ENCODE measurements at places on chromosomes 1 and 21. TPM values are rescaled to one million over a fixed set of nuclear protein-coding genes. Genes with fewer than 3 reads are reported as not detected.

The CTH gene
- 2.4 TPM for total RNA-seq

DNA sequence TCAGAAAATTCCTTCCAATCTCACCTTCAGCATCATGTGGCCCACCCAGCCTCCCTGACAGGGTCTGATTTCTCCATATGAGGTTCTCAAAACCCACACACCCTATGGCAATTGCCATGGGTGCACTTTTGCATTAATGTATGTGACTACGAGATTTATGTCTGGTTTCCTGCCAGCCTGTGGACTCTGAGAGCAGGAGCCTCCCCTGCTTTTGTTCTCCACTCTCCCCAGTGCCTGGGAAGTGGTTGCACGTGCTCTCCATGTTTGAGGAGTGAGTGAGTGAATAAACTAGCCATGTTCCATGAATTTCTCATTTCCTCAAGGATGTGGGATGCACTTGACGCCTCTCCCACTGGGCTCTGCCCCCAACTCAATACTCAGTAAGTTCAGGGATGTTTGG, 91.2 kb downstream of the ACTL8 start:
- no peaks in the 10 kb centered on the region for H3K4me1 ChIP-seq
- no peak for DNase-seq
- no peak overlapping the region for H3K27ac ChIP-seq
- H3K36me3 ChIP-seq = no peaks in the 10 kb centered on the region
- no peak overlapping the region for H3K4me3 ChIP-seq

The RSPH1 gene
- total RNA-seq = 3.2 TPM

DNA sequence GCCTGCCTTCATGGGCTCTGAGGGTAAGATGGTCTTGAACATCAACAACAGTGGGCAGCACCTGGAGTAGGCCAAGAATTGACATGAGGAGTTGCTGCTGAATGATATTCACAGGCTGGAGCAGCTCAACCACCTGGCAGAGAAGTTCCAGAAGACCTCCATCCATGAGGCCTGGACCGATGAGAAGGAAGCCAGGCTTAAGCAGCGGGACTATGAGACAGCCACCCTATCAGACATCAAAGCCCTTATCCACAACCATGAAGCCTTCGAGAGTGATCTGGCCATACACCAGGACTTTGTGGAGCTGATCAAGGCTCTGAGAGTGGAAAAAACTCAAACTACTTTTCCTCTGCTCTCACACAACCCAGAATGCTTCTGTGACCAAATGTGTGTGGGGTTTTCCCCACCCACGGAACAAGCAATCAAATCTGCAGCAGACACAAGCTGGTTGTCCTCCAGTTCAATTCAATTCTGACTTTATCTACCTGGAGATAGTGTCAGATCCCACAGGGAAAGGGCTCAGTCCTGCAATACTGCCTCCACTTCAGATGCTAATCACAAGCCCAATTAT, 12.1 kb upstream of the EPHA10 start:
- DNase-seq = no peak
- H3K36me3 ChIP-seq = no peaks in the 10 kb centered on the region

DNA sequence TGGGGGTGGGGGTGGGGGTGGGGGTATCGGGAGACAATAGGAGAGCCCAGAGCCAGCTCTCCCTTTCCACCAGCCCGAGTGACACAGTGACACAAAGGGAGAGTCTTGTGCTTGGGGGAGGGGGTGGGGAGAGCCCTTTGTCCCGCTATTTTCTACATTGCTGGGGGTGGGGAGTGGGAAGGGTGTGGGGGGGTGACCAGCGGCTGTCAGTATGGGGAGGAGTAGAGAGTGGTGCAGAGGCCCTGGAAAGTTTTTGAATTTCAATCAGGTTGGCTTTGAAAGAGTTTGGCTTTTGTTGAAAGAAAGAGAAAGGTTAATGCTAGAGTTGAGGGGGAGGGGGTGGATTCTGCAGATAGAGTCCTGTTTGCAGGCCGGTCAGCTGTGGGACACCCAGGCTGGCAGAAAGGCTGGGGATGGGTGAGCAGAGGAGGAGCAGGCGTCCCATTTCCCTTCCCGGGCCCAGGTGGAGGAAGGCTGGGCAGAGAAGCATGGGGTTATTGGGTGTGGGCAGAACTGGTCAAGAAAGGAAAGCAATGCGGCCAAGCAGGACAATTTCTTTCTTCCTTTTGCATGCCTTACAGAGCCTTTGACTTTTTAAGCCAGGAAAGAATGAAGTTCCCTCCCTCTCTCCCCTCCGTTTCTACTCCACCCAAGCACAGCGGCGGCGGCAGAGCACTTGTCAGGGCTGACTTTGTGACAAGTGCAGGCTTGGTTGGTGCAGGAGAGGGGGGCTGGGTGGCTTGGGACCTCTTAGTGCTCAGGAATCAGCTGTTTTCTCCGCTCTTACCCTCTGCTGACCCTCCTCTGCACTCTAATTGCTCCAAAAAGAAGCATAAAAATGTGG, 96.2 kb downstream of the RNF220 start:
- H3K4me3 ChIP-seq = no peak overlapping the region
- H3K4me1 ChIP-seq = peaks cover 17% of the 10 kb centered on the region
- no peak overlapping the region for H3K27ac ChIP-seq

DNA sequence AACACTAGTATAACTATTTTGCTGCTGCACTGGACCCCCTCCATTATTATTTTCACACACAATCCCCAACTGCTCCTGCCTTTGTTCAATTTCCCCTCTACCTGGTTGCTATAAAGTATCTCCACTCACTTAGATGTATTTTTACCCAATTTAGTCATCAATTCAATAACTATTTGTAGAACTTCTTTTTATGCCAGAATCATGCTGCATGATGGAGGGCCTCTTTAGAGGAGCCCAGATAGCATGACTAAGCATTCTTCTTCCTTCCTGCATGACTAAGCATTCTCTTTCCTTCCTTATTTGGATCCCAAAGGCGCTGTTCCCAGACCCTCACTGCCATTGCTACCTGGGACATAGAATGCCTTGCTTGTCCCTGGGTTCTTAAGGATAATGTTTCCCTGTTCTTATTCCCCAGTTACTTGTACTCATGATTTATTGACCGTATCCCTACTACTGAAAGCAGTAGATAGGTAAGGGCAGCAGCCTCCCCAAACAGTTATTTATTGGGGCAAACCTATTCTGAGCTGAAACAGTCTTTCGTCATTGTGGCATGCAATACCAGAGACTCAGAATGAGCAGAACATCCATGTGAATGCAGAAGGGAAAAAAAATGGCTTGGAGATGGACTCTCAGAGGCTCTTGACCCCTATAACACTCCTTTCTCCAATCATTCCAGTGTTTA, 89.3 kb upstream of the AKT3 start:
- H3K27ac ChIP-seq = no peak overlapping the region
- H3K36me3 ChIP-seq = no peaks in the 10 kb centered on the region
- H3K27me3 ChIP-seq = peaks cover 10% of the 10 kb centered on the region
- DNase-seq = no peak

The E2F2 gene
- 12.9 TPM for total RNA-seq

The MACO1 gene
- 22.0 TPM for total RNA-seq

The S100A12 gene
- not detected for total RNA-seq

- peak; percentile 55 for DNase-seq
- H3K4me1 ChIP-seq = no peaks in the 10 kb centered on the region
- no peak overlapping the region for H3K27ac ChIP-seq
These were observed 303.6 kb downstream of the PTPRU start for GRCh38 chr1:29539971-29540370.

GRCh38 chr1:23867542-23867894, 572 bp downstream of the FUCA1 start:
- H3K4me3 ChIP-seq = peak overlapping the region; percentile 83
- peak overlapping the region; percentile 70 for H3K27ac ChIP-seq
- H3K4me1 ChIP-seq = peaks cover 21% of the 10 kb centered on the region
- no peak for DNase-seq
- no peaks in the 10 kb centered on the region for H3K27me3 ChIP-seq

- H3K36me3 ChIP-seq = no peaks in the 10 kb centered on the region
- H3K27me3 ChIP-seq = no peaks in the 10 kb centered on the region
- H3K4me1 ChIP-seq = no peaks in the 10 kb centered on the region
- no peak overlapping the region for H3K4me3 ChIP-seq
These were observed 667.6 kb upstream of the NCAM2 start for GRCh38 chr21:20330652-20331051.

DNA sequence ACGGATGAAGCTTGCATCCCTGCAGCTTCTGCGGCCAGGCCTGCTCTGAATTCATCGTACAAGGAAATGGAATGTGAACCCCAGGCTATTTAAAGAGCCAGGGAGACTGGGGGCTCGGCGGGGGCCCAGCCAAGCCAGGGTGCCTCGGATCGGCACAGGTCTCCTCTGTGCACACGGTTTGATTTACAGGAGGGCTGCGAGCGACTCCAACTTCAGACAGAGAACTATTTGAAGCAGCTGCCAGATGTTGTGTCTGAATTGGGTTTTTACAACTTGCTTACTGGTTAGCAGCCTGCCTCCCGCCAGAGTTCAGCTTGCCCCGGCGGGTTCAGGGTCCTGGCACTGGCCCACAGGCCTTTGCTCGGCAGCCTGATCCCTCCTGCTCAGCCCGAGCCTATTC, 83.2 kb downstream of the SPSB1 start:
- H3K27ac ChIP-seq = peak overlapping the region; percentile 79
- no peak for DNase-seq
- peaks cover 35% of the 10 kb centered on the region for H3K4me1 ChIP-seq
- H3K27me3 ChIP-seq = no peaks in the 10 kb centered on the region
- H3K4me3 ChIP-seq = no peak overlapping the region

The LCE4A gene
- total RNA-seq = 7.7 TPM

The IL12RB2 gene
- total RNA-seq = 0.79 TPM

The POLR3C gene
- total RNA-seq = 40.8 TPM

GRCh38 chr1:105585791-105586190, 1470.7 kb upstream of the PRMT6 start:
- H3K4me3 ChIP-seq = no peak overlapping the region
- no peak for DNase-seq
- H3K27me3 ChIP-seq = no peaks in the 10 kb centered on the region
- no peaks in the 10 kb centered on the region for H3K4me1 ChIP-seq
- H3K27ac ChIP-seq = no peak overlapping the region

GRCh38 chr1:219833214-219833815, 95.0 kb downstream of the SLC30A10 start:
- no peak overlapping the region for H3K4me3 ChIP-seq
- H3K36me3 ChIP-seq = no peaks in the 10 kb centered on the region
- H3K27me3 ChIP-seq = peaks cover 5% of the 10 kb centered on the region
- H3K27ac ChIP-seq = no peak overlapping the region

- peaks cover 30% of the 10 kb centered on the region for H3K4me1 ChIP-seq
- peaks cover 50% of the 10 kb centered on the region for H3K27me3 ChIP-seq
- H3K27ac ChIP-seq = no peak overlapping the region
- no peaks in the 10 kb centered on the region for H3K36me3 ChIP-seq
These were observed 26.0 kb upstream of the C1orf159 start for GRCh38 chr1:1141911-1142250.

DNA sequence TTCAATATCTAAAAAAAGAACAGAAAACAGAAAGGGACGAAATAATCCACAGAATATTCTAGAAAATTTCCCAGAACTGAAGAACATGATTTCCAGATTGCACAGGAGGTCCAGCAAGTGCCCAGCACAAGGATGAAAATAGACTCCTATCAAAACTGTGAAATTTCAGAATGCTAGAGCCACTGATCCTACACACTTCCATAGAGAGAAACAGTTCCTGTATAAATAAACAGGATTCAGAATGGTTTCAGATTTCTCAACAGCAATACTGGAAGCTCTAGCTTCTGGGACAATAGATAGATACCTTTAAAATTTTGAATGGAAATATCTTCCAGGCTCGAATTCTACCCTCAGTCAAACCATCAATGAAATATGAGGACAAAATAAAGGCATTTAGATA, 4.6 kb downstream of the TARBP1 start:
- no peak for DNase-seq
- no peak overlapping the region for H3K4me3 ChIP-seq
- H3K36me3 ChIP-seq = no peaks in the 10 kb centered on the region
- no peak overlapping the region for H3K27ac ChIP-seq

GRCh38 chr1:14270821-14271220, 327.7 kb upstream of the KAZN start:
- H3K27me3 ChIP-seq = no peaks in the 10 kb centered on the region
- H3K36me3 ChIP-seq = no peaks in the 10 kb centered on the region
- H3K27ac ChIP-seq = no peak overlapping the region
- no peak for DNase-seq
- no peak overlapping the region for H3K4me3 ChIP-seq
- H3K4me1 ChIP-seq = no peaks in the 10 kb centered on the region

GRCh38 chr1:234611847-234612351, 1.9 kb upstream of the IRF2BP2 start:
- no peaks in the 10 kb centered on the region for H3K27me3 ChIP-seq
- DNase-seq = no peak
- H3K27ac ChIP-seq = peak overlapping the region; percentile 99
- H3K4me3 ChIP-seq = peak overlapping the region; percentile 87

GRCh38 chr21:36097427-36098181, 27.8 kb downstream of the CBR1 start:
- H3K27me3 ChIP-seq = no peaks in the 10 kb centered on the region
- peak overlapping the region; percentile 50 for H3K27ac ChIP-seq
- H3K4me1 ChIP-seq = peaks cover 32% of the 10 kb centered on the region
- H3K36me3 ChIP-seq = no peaks in the 10 kb centered on the region

- no peak for DNase-seq
- no peaks in the 10 kb centered on the region for H3K27me3 ChIP-seq
- H3K36me3 ChIP-seq = peaks cover 70% of the 10 kb centered on the region
- no peak overlapping the region for H3K27ac ChIP-seq
- no peaks in the 10 kb centered on the region for H3K4me1 ChIP-seq
These were observed 9.6 kb downstream of the SNIP1 start for GRCh38 chr1:37544530-37544929.

GRCh38 chr1:110364221-110364620, 25.0 kb downstream of the RBM15 start:
- H3K4me3 ChIP-seq = no peak overlapping the region
- H3K36me3 ChIP-seq = peaks cover 3% of the 10 kb centered on the region
- no peak overlapping the region for H3K27ac ChIP-seq
- no peaks in the 10 kb centered on the region for H3K27me3 ChIP-seq

The OPTC gene
- total RNA-seq = not detected

- H3K4me3 ChIP-seq = no peak overlapping the region
- no peaks in the 10 kb centered on the region for H3K27me3 ChIP-seq
- H3K4me1 ChIP-seq = no peaks in the 10 kb centered on the region
- no peak for DNase-seq
- no peak overlapping the region for H3K27ac ChIP-seq
These were observed 119.4 kb downstream of the NEK7 start for GRCh38 chr1:198276241-198276640.

DNA sequence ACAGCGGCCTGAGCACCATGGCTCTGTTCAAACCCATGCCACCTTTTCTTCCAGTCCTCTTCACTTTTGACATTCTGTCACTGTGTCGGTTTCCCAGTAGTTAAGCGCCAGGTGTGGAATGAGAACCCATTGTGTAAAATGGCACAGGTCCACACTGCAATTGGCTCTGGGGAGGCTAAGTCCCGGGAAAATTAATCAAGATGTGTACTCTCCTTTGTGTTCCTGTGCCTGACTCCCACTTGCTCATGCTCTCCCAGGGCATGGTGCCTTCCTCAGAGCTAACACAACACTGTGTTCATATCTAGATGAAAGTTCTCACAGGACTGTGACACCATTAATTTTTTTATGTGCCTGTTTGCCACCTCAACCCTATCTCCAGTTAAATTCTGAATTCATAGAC, 59.0 kb upstream of the BTG3 start:
- H3K36me3 ChIP-seq = no peaks in the 10 kb centered on the region
- no peak overlapping the region for H3K27ac ChIP-seq
- DNase-seq = no peak
- H3K4me1 ChIP-seq = no peaks in the 10 kb centered on the region
